GM13977 (cell line): ENCODE measurements at places on chromosomes 1 and 21.

- DNase-seq, result no peak
Observed at GRCh38 chr1:31920956-31921355, 17.2 kb downstream of the PTP4A2 start.

GRCh38 chr1:51288578-51288977 is 41.8 kb downstream of the TTC39A start:
- no peak for DNase-seq

- peak; percentile 49 for DNase-seq
Observed at GRCh38 chr1:213070406-213070805, 19.4 kb downstream of the RPS6KC1 start.

- no peak for DNase-seq
Observed at GRCh38 chr1:183572721-183573120, 17.5 kb downstream of the NCF2 start.

DNA sequence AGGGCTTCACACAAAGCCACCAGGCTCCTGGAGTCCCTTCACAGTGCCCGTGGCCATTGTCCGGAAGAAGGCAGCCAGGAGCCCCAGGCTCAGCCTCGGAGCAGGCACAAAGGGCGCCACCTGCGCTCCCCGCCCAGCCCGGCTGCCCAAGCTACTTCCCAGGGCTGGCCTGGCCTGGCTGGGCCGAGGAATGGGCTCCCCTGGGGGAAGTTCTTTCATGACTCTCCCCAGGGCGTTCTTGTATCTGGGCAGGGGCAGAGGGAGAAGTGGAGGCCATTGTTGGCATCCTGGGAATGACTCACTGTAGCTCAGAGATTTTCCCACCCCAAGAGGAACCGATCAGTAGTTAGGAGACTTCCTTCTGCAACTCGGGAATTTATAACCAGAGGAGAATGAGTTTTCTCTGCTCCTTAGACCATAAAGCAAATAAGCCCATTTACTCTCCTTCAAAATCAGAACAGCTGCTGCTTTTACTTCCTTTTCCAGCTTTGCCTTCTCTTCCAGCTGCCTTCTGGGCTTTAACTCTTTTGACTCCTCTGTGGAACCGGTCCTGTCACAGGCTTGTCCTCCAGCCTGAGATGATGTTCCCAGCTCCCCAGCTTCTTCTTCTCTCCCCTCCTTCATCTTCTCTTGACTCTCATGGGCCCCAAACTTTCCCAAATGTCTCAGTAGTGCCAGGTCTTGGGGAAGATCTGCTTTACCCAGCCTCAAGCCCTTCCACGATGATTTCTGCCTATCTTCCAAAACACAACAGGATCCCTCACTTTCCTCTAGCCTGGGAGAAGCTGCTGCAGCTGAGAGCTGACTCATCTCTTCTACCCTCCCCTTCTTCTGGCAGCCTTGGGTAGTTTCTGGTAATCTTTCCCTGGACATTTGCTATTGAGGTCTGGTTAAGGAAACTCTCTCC is 118.7 kb upstream of the CD34 start:
- no peak for DNase-seq

- peak; percentile 98 for DNase-seq
Observed at GRCh38 chr1:207822602-207823451, 71.0 kb downstream of the CD46 start.

DNA sequence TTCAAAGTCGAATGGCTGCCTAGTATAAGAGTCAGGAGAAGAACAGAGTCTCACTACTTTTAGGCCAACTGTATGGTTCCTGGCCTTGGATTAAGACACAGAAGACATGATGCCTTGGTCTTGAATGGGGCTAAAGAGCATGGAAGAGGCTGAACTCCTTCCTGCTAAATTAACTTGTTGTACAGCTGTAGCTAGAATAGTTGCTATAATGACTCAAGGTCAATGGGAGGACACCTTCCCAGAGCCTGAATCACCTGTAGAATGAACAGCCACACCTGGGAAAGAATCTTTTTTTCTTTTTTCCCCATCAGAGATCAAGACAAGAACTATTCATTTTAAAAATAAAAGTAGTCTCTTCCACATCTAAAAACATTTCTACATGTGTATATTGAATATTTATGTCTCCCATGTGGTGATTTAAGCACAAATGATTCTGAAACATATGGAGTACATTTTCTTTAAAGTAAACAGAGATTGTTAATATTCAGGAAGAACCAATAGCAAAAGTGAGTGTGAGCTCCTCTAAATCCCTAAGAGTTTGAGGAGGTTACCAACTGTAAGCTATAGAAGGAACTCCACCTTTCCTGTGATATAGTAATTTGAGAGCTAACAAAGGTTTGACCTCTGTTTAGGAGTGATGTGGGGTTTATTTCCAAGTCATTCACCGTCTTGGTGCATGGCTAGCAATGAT is 191.3 kb downstream of the TGFB2 start:
- no peak for DNase-seq

DNA sequence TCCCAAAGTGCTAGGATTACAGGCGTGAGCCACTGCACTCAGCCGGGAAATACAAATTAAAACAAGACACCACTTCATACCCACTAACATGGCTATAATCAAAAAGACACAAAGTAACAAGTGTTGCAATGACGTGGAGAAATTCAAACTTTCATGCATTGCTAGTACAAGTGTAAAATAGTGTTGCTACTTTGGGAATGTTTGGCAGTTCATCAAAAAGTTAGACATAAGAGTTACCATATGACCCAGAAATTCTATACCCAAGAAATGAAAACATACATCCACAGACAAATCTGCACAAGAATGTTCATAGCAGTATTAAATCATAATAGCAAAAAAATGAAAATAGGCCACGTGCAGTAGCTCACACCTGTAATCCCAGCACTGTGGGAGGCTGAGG is 16.4 kb downstream of the FOXJ3 start:
- no peak for DNase-seq

GRCh38 chr1:223847781-223848345 is 2.1 kb upstream of the TP53BP2 start:
- DNase-seq, result no peak

GRCh38 chr1:59731591-59731990 is 83.2 kb upstream of the HOOK1 start:
- DNase-seq, result no peak

DNA sequence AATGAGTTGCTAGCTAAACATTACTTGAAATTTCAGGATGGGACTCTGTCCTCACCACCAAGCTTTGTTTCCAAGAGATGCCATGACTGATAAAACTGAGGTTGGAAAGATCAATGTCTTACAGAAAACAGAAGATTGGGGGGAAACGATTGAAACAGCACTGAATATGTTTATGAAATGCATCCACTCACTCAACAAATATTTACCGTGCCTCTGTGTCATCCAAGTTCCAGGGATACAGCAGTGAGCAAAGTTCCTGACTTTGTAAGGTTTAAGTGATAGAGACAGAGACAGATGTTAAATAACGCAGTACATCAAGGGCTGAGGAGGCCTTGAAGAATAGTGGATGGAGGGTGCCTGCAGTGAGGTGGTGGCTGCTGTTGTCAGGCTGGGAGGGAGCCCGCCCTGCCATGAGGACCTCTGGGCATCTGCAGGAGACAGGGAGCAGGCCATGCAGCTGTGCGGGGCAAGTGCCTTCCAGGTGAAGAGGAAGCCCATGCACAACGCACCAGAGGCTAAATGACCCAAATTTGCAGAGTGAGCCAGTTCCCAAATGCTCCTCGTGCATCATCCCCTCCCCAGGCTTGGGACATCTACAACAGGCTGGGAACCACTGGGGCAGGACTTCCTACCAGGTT is 108.0 kb downstream of the HLCS start:
- no peak for DNase-seq

DNA sequence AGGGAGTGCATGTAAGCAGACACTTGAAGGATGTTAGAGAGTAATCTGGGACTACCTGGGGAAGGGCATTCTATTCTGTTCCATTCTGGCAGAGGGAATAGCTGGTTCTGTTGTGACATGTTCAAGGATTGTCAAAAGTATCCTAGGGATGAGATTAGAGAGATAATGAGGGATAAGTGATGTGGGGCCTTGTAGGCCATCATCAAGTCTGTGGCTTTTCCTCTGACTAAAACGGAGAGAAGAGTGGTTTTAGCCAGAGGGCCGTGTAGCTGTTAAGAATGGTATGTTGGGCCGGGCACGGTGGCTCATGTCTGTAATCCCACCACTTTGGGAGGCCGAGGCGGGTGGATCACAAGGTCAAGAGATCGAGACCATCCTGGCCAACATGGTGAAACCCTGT is 23.6 kb downstream of the TGFB2 start:
- no peak for DNase-seq

DNA sequence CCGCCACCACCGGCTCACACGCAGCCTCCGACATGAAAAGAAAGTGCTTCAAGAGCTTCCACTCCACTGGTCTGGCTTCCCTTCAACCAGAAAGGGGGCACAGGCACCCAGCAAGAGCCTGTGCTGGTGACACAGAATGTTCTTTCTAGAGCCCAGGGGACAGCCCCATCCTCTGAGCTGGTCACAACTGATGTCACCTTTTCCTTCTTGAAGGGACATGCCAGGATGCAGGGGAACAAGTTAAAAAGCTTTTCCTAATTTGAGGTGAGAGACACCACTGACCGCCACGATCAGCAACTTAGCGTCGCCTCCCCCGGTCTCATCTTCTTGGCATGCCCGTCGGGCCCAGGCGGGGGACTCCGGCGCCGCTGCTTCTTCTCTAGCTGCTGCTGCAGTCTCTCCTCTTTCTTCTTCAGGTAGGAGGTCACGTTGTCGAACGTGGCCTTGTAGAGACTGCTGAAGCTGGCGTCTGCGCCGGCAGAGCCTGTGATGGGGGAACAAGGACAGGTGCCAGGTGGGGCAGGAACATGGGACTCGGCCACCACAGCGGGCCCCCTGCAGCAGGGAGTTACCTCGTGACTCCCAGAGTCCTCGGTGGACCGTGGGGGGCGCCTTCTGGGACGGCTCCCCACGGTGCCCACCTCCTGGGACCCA is 29.5 kb downstream of the WDR4 start:
- no peak for DNase-seq

- DNase-seq, result no peak
Observed at GRCh38 chr1:76546354-76546933, 320.8 kb upstream of the ST6GALNAC5 start.

DNA sequence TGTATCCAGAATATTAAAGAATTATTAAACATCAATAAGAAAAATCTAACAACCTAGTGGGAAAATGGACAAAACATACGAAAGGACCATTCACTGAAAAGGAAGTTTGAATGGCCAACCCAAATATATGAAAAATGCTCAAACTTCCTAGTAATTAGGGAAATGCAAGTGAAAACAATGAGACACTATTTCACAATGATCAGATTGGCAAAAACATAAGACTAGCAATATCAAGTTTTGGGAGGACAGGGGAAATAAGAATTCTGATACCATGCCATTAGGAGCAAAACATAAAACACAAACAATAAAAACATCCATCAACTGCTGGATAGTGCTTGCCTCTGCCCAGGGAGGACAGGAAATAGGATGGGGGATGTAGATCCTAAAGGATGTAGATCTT is 14.3 kb downstream of the XCL2 start:
- DNase-seq, result no peak

DNA sequence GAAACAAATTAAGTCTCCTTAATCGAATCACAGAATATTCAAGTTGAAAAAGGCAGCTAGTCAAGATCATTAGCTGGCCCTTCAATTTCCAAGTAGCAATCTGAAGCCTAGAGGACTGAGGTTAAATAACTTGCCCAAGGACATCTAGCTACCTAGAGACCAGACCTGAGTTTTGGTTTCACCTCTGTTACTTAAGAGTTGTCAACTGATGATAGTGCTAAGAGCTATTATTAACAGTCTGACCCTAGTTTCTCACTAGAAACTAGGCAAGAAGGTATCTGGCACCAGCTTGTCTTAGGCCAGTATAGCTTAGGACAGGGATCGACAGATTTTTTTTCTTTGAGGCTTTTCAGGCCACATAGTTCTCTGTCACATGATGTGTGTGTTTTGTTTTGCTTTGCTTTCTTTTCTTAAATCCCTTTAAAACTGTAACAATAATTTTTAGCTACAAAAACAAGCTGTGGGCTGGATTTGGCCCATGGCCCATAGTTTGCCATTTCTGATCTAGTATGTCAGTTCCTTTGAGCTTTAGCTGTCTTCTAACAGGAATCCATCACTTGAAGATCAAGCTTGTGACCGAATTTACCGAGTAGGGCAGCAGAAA is 23.2 kb downstream of the TRIM45 start:
- DNase-seq, result no peak

DNA sequence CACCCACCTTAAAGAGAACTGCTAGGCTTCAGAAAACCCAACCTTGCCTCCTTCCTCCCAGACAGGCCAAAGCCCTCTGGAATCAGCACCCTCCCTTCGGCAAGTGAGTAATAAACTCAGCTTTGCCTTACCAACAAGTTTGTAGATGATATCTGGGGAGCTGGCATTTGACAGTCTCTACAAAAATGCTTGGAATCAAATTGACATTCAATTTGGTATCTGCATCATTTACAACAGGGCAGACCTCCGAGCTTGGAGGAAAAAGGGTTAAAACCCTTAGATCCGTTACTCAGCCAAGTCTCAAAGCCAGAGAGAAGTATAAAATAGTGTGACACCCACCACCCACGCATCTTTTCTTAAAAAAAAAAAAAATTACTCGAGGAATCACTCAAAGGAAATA is 149.3 kb upstream of the EDN2 start:
- no peak for DNase-seq

GRCh38 chr1:14735841-14736240 is 137.4 kb downstream of the KAZN start:
- no peak for DNase-seq
